ENCODE measurements at places on chromosomes 12 and 14.

- DNase-seq, result no peak
These were observed 48.2 kb upstream of the PSMA6 start for GRCh38 chr14:35243956-35244355.

DNA sequence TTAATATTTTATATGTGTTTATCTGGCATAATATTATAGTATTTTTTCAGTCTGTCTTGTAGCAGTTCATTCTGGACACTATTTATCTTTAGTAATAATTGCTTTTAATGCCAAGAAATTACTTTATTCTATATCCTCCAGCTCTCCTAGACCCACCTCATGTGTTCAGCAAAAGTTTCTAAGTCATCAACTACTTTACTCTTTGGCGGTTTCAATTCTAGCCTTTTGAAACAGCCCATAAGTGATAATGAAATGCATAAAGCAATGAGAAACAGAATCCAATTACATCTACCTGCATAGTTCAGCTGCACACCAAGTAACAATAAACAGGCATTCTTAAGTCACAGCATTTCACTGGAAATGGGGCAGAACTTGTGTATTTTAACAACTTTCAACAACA, 225.5 kb downstream of the SLC25A21 start:
- no peak for DNase-seq

- no peak for DNase-seq
These were observed 203.5 kb upstream of the GZMB start for GRCh38 chr14:24837280-24838046.

- DNase-seq, result no peak
These were observed 8.5 kb upstream of the HSP90AA1 start for GRCh38 chr14:102095231-102095870.

DNA sequence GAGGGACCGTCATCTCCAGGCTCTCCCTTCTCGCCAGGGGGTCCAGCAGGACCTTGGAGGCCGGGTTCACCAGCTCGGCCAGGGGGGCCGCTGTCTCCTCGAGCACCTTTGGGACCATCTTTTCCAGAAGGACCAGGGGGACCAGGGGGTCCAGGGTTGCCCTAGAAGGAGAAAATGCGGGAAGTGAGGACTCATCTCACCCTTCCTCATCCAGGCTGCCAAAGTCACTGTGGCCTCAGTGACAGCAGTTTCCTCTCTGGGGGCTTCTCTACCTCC, 15.1 kb downstream of the TMEM106C start:
- DNase-seq, result no peak

DNA sequence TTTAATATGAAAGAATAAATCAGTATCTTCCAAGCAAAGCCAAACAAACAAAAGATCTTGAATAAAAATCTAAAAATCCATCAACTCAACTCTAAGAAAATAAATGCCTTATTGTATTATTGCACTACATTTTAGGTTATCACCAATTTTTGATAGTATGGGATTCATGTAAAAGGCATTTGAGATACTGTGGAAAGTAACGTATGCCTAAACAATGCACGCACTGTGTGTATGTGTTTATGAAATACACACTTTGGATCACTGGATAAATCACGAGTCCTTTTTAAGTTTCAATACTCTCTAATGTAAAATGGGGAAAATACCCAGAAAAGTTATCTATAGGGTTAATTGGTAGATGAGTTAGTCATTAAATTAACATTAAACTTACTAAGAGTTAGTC, 17.7 kb downstream of the WBP11 start:
- no peak for DNase-seq

- no peak for DNase-seq
These were observed 28.5 kb downstream of the TUBA1A start for GRCh38 chr12:49160399-49160798.

DNA sequence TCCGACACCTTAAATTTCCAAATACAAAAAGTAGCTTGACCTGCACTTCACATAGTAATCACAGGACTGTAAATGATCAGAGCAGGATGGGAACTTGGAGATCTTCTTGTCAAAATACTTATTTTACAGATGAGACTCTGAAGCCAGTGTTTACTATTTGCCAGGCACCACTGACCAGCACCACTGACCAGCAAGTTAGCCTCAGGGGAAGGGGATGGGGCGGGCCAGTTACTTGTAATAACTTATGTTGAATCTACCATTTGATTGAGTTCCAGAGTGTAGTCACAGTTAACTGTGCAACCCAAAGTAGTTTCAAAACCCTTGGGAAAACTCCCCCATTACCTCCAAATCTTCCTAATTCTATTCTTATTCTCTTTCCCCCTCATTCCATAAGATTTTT, 278.4 kb downstream of the PCNX1 start:
- no peak for DNase-seq

GRCh38 chr12:29990971-29991370, 207.2 kb upstream of the TMTC1 start:
- no peak for DNase-seq
